ENCODE measurements at places on chromosomes 7 and 10.

GRCh38 chr10:97820096-97820704 is 29.4 kb upstream of the GOLGA7B start:
- DNase-seq = no peak

- peak; percentile 13 for DNase-seq
Measured at GRCh38 chr10:113858541-113858940, 4.1 kb downstream of the NHLRC2 start.

DNA sequence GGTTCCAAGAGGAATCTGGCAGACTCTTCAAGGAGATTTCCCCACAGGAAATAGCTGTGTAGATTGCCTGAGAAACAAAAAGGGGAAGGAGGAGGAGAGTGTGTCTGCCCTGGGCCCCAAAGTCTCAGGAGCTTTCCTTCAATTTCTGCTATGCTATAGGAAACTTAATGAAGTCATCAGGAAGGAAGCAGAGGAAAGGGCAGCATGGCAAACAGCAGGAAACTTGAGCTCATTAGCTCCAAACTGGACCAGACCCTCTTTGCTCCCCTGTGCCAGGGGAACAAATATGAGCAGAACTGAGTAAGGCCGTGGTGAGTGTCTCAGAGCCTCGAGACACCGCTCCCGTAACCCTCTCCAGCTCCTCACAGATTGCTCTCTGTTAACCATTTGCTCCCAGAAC is 4.8 kb upstream of the KCNIP2 start:
- no peak for DNase-seq

DNA sequence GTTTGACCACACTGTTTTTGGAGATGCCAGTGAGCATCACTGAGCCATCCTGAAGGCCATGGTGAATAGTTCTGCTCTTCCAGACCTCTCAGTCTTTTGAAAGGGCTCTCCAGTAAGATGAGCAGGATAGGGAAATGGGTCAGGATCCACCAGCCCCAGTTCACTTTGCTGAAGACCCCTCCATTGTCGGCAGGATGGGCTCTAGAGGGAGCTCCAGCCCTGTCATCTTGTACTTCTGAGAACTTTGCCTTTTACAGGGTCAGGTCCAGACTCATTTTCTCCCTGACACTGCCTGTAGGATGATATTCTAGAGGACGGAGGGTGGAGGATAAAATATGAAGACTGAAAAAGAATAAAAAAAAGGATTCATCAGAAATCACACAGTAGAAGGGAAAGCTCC is 13.1 kb downstream of the LHFPL3 start:
- DNase-seq = no peak

GRCh38 chr10:74828946-74829345 is 2.5 kb downstream of the KAT6B start:
- no peak for DNase-seq

GRCh38 chr7:77759294-77759889 is 38.8 kb downstream of the TMEM60 start:
- peak; percentile 78 for DNase-seq

DNA sequence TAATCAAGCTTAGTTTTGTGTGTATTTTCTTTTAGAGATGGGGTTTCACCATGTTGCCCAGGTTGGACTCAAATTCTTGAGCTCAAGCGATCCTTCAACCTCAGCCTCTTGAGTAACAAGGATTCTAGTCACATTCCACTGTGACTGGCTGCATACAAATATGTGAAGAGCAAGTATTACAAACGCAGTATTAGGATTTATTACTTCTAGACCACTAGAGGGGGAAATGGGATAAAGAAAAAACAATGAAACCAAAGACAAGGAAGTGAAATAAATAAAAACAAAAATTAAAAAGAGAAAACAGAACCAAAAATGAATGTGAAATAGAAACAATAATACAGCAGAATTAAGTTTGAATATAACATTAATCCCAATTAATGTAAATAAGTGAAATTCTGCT is 308.7 kb downstream of the ANKRD30A start:
- no peak for DNase-seq

DNA sequence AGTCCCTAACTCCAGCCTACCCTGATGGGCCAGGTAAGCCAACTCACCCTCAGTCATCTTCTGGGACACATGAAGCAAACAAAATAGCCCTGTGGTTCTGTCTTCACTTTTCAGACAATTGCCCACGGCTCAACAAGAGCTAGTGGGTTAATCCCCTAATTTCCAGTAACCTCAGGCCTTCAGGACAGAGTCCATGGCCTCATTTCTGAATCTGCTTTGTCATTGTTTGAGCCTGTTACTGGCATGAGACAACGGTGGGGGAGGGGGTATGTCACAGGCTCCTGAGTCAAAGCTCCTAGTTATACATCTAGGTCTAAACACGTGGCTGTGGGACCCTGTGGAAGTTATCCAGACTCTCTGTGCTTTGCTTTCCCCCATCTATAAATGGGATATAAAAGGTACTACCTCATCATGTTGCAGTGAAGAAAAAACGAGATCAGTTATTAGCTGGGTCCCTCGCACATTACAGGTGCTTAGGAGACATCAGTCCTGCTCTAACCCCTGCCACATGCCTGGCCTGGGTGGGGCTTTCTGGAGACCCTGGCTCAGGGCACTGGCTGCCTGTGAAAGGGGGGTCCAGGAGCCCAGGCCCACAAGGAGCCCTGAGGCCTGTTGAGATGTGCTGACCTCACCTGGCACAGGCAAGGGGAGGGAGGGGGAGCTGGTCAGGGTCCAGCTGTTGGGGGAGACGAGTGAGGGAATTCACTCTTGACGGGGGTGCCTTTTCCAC is 16.5 kb downstream of the MAT1A start:
- DNase-seq = no peak

DNA sequence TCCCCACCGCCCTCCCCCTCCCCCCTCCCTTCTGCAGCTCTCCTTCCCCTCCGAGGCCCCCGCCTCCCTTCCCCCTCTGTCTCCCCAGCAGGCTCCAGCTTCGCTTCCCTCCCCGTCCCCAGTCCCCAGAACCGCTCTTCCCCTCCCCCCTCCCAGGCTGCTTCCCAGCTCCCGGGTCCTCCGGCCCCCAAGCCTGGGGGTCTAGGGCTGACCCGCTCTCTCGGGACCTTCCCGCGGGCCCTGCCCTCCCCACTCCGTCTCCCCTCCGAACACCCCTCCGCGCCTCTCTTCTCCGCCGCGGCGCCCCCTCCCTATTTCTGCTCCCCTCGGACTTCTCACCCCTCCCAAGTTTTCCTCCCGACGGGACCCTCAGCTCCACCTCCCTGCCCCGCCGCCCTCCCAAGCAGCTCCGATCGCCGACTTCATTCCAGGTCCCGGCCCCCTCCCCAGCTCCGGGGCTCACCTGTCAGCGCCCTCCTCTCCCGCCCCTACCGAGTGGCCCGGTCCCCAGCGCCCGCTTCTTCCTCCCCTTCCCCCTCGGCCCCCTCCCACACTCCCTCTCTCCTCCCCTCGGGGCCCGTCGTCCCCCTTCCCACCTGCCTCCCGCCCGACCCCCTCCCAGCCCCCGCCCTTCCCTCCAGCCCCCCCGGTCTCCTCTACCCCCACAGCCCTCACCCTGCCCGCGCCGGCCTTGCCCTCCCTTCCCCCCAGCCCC is 990 bp downstream of the ZNF467 start:
- DNase-seq = no peak

GRCh38 chr10:70602665-70603448 is at the start of gene PRF1:
PRF1 (minus strand) TSS chr10:70602741; CDS start chr10:70600902, 1,839 bp downstream.
- no peak for DNase-seq

DNA sequence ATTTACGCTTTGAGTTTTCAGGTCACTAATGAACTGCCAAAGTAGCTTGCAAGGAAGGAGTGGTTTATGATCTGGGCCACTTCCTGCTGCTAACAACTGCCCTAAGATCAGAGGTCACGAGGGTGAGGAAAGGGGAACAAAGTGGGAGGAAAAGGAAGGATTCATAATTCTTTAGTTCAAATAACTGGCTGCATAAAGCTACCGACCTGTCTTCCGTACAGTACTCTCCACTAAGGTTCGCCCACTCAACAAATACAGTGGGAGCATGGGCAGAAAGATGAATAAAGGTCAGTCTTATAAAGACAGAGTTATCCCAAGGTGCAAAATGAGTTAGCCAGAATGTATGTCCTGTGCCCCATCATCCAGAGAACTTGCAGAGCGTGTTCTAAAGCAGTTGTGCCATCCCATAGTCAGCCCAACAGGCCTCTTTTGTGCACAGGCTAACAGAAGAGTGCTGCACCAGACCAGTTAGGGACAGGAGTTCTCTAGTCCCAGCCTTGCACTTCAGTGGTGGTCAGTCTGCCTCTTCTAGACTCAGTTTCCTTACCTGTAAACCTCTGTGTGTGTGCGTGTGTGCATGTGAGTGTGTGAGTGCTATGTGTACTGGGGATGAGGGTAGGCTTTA is 65.9 kb downstream of the CREB3L2 start:
- no peak for DNase-seq

GRCh38 chr10:113524539-113525490 is 28.0 kb upstream of the HABP2 start:
- no peak for DNase-seq

- peak; percentile 30 for DNase-seq
Measured at GRCh38 chr10:98267894-98268693, at the start of gene LOXL4. LOXL4 (minus strand) TSS chr10:98268194; CDS start chr10:98263019, 5,175 bp downstream.

- no peak for DNase-seq
Measured at GRCh38 chr7:77710067-77710466, 13.8 kb downstream of the RSBN1L start.

DNA sequence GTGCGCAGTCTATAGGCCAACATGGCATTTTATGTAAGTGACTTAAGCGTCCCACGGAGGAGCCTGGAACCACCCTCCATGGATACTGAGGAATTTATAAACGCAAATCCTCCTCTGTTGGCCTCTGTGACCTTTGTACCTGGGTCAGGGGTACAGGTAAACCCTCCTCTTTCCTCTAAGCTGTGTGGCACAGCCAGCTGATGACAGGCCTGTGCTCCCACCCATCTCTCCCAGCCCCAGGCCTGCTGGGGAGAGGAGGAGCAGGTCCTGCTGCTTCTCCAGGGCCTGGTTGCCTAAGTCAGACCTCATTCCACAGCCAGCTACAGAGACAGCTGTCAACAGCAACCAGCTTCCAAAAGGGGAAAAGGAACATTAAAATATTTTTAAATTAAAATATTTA is 5.0 kb downstream of the AVPI1 start:
- no peak for DNase-seq

DNA sequence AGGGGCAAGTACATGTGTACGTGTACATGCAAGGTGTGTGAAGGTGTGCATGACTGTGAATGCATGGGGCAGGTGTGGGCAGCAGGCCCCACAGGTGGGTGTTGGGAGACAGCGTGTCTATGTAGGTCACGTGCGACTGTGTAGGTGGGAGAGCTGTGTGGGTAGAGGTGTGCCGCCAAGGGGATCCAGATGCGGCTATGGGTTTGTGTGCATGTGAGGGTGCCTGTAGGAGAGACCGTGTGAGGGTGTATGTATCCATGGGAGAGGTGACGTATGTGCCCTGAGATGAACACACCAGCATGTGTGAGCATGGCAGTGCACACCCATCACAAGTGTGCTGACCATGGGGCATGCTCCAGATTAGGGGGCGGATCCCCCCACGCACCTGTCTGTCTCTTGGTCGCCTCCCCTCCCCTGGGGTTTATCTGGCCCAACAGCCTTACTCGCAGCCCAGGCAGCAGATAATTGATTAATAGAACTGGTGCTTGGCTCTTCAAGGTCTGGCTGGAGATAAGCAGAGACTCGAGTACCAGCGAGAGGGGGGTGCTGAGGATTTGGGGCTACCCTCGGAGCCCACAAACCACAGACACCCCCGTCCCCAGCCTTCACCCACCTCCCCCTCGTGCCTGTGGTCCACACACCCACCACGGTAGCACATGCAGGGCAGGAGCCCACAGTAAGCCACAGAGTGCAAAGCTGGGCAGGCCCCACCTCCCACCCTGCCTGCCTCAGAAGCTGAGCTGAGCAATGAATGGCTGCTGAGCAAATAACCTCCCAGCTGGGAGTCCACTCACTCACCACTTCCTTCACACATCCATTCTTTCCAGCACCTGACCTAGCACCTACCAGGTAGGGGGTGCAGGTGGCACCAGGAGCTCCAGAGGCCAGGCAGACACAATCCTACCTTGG is 41.4 kb upstream of the ZMIZ1 start:
- DNase-seq = no peak

GRCh38 chr7:7858559-7858958 is 110.0 kb upstream of the GLCCI1 start:
- DNase-seq = no peak

DNA sequence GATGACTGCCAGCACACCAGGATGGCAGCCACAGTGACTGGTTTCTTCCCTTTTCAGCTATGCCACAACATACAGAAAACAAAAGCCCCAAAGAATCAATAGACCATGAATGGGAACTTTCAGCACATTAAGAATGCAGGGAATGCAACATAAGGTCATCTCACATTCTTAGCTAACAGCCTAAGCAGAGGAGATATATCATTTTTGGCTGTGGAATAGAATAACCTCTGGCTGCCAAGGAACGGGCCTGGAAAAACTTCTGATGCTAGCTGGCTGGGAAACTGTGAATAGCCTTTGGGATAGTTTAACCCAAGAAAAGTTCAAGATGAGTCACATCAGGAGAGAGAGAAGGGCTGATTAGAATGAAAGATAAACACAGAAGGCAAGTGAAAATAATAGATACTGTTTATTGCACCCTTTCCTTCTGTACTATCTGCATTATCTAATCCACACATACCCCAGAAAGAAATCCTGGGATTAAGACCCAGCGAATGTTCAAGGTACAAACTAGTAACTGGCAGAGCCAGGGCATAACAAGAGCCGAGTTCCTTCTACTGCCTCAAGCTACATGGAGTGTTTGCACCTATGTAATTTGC is 169.2 kb downstream of the SEMA3A start:
- peak; percentile 97 for DNase-seq

DNA sequence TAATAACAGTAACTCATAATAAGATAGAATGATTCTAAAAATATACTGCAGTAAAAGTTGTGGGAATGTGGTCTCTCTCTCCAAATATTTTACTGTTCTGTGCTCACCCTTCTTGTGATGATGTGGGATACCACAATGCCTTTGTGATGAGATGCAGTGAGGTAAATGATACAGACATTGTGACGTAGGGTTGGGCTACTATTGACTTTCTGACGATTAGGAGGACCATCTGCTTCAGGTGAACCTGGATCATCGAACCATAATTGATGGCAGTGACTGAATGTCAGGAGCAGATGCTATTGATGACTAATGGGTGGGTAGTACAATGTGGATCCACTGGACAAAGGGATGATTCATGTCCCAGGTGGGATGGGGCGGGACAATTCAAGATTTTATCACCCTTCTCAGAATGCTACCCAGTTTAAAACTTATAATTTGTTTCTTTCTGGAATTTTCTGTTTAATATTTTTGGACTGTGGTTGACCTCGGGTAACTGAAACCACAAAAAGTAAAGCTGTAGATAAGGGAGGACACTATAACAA is 73.9 kb upstream of the ARMC3 start:
- DNase-seq = peak; percentile 47

GRCh38 chr10:86211691-86212390 is 154.8 kb downstream of the GRID1 start:
- DNase-seq = no peak

- peak; percentile 2 for DNase-seq
Measured at GRCh38 chr7:134254311-134254710, 62.4 kb downstream of the SLC35B4 start.

DNA sequence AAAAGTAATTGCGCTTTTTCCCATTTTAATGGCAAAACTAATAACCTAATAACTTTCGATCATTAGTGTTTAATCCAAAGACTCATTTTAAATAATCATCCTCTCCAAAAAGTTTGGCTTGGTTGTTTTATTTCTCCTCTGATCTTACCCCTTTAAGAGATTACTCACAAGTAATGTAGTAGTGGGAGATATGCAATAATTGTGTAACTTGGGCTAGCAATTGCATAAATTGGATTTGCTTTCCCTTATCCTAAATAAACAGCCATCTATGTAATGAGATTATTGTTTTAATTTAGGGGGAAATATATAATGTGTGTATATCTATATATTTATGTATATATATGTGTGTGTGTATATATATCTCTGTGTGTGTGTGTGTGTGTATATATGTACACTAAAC is 82.5 kb downstream of the RNLS start:
- DNase-seq = no peak

Data from astrocyte of the spinal cord (primary cell).